ENCODE measurements at places on chromosomes 12 and 14.

- DNase-seq, result peak; percentile 88
These were observed 48.6 kb upstream of the PPP1R12A start for GRCh38 chr12:79983492-79983891.

GRCh38 chr12:88388566-88389540 lies 191.4 kb downstream of the KITLG start:
- peak; percentile 49 for DNase-seq

- DNase-seq, result no peak
These were observed 185.1 kb downstream of the CHST11 start for GRCh38 chr12:104641862-104642261.

DNA sequence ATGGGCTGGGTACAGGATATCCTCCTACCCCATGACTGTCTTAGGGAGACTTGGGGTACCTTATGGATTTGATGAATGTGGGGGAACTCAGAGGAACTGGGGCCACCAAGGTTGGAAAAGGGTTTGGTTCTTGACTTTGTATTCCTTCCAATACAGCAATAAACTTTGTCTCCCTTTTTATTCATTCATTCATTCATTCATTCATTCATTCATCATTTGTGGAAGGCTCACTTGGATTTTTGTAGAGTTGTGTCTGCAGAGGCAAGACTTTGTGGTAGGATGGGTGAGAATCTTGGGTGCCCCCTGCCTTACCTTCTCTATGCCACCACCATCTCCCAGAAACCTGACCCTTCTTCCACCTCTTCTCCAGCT lies 21.1 kb downstream of the SOAT2 start:
- no peak for DNase-seq

- no peak for DNase-seq
These were observed 94.2 kb upstream of the MYL2 start for GRCh38 chr12:111014547-111014946.

DNA sequence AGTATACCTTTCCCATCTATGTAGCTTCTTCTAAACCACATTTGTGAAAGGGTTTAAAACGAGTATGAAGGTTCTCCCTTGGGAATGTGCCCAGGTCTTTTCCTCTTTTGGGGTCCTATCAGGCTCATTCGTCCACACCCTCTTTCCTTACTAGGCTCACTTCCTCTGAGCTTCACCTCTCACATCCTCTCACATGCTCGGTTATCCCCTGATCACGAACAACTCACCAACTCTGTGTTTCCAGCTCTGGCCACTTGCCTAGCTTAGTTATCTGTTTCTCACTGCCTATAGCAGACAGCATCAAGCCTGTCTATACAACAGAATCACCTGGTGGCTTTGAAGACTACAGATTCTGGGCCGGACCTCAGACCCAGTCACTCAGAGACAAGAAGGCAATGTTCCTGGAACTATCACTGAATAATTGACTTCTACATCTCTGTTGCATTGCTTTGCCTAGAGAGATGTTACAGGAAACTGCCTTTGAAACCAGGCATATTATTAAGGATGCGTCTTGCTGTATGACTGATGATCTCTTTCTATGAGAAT lies 158.2 kb downstream of the FOXN3 start:
- DNase-seq, result no peak

DNA sequence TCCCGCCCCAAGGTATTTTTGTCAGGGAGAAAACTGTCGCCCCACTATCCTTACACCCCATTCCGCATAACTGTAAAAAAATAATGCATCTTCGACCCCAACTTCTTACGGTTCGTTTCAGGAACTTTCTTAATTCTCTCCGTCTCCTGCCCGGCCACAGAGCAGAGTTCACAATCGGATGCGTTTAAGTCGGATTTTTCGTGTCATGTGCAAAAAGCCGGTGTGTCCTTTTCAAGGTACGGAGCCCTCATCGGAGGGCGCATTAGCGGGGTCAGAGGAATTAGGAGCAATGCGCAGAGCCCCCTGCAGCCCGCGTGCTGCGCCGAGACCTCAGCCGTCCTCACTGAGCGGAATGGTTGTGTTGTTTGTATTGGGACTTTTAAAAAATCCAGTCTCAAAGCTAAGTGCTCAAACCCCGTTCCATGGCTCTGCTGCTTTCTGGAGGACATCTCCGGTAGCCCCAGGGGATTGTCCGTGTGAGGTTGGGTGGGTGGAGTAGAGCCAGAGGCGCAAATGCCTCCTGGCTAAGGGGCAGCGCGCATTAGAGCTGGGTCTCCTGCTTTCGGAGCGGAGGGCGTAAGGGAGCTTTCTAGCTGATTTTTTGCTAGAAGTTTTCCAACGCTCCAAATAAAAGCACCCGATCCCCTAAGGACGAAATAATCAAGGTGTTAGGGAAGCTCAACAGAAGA lies 3.9 kb upstream of the GSC start:
- DNase-seq, result no peak

GRCh38 chr12:74980510-74980909 lies 229.1 kb downstream of the KCNC2 start:
- peak; percentile 4 for DNase-seq

DNA sequence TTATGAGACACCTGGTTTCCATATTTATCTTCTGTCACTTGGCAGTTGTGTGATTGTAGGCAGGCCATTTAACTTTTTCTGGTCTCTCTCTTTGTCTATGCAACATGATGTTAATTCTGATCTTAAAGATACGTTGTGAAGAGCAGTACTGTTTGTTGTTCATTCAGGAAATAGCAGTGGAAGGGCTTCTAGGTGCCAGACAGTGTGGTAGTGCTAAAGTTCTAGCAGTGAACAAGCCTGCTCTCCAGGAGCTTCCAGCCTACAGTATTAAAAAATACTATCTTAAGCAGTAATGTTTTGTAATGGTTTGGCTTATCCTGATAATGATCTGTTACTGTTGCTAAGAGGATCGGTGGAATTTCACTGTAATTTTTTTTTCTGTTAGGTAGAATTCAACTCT lies 15.2 kb downstream of the NAA30 start:
- DNase-seq, result no peak

GRCh38 chr12:12333407-12334366 lies 16.4 kb downstream of the MANSC1 start:
- peak; percentile 64 for DNase-seq

- no peak for DNase-seq
These were observed 158.0 kb downstream of the ETV6 start for GRCh38 chr12:11807458-11807857.

GRCh38 chr14:53054457-53054856 lies 98.7 kb downstream of the DDHD1 start:
- peak; percentile 67 for DNase-seq

DNA sequence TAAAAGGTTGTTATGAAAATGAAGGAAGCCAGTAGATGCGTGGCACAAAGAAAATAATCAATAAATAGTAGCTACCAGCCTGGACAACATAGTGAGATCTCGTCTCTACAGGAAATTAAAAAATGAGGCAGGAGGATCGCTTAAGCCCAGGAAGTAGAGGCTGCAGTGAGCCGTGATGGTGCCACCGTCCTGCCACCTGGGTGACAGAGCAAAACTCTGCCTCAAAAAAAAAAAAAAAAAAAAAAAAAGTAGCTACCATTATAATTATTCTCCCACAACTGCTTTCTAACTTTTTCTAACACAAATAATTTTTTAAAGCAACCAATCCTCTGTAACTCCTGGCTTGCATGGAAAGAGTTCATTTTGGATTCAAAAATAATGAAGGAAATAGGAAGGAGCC lies 133.0 kb downstream of the NDUFA12 start:
- DNase-seq, result no peak

DNA sequence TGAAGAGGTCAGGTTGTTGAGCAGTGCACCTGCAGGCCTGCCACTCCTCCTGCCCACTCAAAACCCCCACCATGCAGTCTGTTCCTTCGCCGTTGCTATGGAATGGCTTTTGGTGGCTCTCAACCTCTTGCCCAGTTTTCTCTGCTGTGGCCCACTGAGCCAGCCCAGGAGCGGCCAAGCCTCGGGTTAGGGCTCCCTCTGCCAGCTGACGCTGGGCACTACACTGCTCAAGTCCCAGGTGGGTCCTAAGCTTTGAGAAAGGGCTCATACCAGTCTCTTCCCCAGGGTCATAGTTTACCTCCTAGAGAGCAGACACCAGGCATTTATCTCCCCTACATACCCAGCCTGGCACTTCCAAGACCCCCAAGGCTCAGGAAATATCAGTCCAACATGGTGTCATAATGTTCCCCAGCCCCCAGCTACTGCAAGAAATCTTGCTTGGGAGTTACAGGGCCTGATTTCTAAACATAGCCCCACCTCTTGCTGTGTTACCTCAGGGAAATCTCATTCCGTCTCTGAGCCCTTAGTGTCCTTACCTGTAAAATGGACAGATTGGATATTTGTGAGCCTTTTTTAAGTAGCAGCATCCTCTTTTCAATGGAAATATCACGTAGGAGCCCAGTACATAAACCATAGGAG lies 59.4 kb downstream of the TSPAN11 start:
- DNase-seq, result no peak

DNA sequence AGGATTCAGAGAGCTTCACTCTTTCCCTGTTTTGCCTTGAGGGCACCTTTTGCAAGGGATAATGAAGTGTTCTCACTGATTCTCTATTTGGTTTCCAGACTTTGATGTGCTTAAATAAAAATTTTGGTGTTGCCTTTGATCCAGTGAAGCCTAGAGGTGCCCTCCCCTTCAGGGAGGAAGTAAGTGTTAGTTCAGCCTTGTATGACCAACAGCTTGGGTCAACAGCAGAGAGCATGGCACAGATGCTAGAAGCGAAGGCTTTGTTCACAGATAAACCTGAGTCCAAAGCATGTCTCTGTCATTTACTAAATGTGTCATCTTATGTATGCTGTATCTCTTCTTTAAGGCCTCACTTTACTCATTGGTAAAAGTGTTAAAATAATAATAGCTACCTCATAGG lies 52.8 kb upstream of the STXBP6 start:
- no peak for DNase-seq

DNA sequence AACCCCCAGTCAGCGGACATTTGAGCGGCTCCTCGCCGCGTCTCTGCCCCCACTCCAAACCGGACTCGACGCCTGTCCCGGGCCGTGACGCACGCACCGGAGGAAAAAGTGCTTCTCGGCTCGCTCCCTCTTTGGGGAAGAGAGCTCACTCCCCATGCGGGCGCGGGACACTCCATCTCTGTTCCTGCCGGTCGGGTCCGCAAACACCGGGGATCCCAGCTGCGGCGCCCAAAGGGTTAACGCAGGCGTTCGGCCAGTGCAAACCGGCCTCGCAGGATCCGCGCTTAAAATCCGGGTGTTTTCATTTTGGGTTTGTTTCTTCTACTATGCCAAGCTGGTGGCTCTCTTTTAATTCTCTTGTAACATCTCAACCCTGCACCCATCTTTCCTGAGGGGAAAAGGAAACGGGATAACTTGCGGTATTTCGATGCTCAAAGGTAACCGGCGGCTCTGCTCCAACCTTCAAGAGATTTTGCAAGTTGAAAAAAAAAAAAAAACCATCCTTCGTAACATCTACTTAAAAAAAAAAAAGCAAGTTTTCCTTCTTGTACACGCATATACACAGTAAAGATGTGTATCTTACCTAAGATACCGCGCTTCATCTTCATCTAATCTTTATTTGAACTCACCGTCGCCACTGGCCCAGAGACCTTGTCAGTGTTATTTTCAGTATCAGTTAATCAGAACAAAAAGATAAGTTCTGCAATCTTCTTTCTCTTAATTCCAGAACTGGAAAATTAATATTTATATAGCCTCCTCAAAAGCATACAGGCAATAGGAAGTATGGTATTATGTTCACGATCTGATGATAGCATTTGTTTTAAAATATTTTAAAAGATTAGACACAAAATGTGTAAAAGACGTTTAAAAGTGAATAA lies 1.6 kb upstream of the ATP2B1 start:
- DNase-seq, result no peak

GRCh38 chr14:95431199-95432143 lies 85.0 kb downstream of the SYNE3 start:
- DNase-seq, result no peak

- no peak for DNase-seq
These were observed 899 bp upstream of the KCNH3 start for GRCh38 chr12:49537752-49538509.

DNA sequence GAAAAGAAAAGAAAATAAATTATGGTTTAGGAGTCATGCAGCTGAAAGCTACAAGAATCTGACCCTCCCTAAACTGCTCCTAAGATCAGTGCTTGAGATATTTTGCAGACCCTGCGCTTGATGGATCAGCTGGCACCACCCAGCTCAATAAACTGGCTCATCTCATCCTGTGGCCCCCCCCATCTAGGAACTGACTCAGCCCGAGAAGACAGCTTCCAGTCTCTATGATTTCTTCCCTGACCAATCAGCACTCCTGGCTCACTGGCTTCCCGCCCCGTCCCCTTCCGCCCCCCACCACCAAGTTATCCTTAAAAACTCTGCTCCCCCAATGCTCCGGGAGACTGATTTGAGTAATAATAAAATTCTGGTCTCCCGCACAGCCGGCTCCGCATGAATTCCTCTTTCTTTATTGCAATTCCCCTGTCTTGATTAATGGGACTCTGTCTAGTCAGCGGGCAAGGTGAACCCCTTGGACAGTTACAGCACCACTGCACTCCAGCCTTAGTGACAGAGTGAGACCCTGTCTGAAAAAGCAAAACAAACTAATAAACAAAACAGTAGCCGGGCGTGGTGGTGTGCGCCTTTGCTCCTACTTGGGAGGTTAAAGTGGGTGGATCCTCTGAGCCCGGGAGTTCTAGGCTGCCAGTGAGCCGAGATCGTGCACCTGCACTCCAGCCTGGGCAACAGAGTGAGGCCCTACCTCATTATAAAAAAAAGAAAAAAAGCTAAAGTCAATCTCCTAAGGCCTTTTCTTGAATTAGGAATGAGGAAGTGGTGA lies 24.5 kb upstream of the SPTLC2 start:
- no peak for DNase-seq

GRCh38 chr14:99670361-99671234 lies 13.5 kb upstream of the CYP46A1 start:
- no peak for DNase-seq

GRCh38 chr12:108115123-108116121 lies 13.7 kb upstream of the WSCD2 start:
- no peak for DNase-seq

DNA sequence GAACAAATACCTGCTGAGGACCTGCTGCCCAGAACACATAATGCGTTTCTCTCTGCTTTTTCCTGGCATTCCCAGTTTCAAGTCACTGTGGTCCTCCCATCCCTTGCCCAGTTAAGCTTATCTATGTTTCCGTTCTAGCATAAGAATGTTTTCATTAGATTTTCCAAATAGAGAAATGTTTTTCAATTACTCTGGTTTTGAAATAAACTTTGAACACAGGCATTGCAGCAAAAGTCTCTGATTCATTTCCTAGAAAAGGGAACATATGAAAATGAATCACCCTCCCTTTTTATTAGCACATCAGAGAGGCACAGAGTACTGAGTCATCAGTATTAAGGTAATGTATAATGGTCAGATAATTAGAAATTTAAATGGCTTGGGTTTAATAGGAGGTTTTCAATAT lies 201.1 kb upstream of the TMEM260 start:
- DNase-seq, result no peak

DNA sequence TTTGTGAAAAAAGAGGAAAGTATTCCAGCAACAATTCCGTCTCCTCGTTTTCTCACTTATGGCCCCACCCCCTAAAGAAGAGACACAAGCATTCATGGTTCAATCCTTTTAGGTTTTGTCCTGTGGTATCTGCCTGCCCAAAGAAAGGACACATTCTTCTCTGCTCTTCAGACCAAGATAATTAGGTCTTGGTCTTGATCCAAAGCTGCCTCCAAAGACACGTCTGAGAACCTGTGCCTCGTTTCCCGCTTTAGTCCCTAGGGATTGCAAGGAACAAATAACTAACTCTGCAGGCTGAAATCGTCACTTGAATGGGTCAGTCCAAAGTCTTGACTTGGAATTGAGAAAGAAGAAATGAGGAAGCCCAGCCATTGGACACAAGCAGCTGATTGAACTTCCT lies 202.7 kb upstream of the FAR2 start:
- DNase-seq, result no peak

Data from skeletal muscle cell (primary cell).